ENCODE measurements at places on chromosomes 6 and 20.
A peak's percentile ranks its signal among the peaks of the same experiment; 100 is the strongest.

DNA sequence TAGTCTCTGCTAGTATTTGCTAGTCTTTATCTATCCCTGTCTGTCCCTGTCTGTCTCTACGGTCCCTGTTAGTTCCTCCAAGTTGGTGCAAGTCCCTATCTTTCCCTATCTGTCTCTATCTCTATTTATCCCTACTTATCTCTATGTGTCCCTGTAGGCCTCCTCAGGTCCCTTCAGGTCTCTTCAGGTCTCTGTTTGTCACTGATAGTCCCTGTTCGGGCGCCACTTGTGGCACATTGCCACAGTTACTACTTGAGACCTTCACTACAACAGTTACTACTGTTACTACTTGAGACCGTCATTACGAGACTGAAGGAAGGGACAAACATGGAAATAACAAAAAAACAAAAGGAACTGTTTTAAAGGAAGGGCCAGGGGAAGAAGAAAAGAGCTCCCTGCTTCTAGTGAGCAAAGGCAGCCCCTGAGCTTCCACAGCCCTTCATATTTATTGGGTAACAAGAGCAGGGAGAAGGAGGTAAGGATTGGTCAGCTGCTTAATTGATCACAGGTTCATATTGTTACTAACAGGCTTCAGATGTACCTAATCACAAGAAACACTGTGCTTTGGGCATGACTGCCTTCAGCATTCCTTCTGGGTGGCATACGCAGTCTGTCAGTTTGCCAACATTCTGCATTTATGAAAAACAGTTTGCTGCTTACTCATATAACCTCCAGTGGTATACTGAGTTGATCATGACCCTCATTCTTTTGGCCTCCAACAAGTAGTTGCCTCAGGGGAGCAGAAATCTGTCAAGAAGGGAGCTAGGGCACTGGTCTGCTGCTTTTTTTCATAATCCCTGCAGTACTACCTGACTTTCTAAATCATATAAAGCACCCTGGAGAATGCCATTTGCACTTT, 8.4 kb downstream of the EPB41L2 start:
- DNase-seq = no peak

DNA sequence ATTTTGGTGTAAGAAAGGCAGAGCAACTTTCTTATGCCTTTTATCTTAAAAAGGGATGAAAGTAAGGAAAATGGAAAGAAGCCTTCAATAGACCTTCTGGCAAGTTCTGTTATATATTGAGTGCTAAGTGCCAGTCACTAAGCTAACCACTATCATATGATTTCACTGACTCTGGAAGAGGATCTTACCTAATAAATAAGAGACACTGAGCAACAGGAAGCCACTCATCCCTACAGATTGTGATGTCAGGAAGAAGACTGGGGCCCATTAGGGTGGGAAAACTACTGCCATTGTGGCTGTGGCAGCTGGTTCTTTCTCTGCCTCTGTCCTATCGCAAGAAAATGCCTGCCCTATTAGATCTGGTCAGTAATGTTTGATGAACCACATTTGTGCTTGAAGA, 89.6 kb downstream of the AIG1 start:
- no peak for DNase-seq

GRCh38 chr6:127453845-127454619, 5.2 kb downstream of the KIAA0408 start:
- no peak for DNase-seq

- no peak for DNase-seq
These were observed 40.4 kb downstream of the KIF25 start for GRCh38 chr6:168037856-168038255.

- DNase-seq = no peak
These were observed 211.2 kb upstream of the RSPO3 start for GRCh38 chr6:126907312-126907711.

GRCh38 chr20:24821391-24821790, 127.7 kb upstream of the CST7 start:
- DNase-seq = no peak

GRCh38 chr20:61575151-61575937, 323.3 kb downstream of the CDH4 start:
- DNase-seq = no peak

DNA sequence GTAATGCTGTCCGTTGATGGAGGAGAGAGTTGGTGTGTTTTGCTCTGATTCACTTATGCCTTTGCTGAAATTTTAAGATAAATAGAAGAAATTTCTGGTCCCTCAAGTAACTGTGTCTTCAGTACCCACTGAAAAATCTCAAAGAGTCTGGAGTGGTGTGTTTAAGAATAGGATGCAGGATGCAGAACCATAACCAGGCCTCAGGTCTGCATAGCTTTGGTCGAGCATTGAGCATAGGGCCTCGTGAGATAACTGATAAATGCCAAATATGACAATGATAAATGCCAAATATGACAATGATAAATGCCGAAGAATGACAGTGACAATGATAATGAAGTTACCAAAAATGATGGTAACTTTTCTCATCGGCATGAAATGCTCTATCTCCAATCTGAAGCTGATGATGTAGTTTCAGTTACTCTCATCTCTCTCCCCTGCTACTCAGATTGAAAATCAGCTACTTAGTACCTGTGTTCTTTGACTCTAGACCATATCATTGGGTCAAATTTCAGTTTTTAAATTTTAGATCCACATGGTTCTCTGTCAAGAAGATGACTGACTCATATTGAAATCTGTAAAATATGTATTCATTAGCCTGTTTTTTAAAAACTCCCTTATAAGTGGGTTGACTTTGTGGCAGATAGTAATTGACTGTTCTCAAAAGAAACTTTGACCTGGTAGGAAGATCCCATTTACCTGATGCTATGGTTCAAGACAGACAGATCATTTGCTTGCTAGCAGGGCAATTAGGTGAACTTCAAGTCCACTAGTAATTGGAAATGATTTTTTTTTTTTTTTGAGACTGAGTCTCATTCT, 96.6 kb downstream of the SLC16A10 start:
- no peak for DNase-seq

GRCh38 chr20:51969191-51969590, 166.9 kb upstream of the SALL4 start:
- DNase-seq = no peak

- no peak for DNase-seq
These were observed 54.1 kb downstream of the CTCFL start for GRCh38 chr20:57470666-57471495.

GRCh38 chr20:62123450-62124118, 1.3 kb downstream of the LSM14B start:
- no peak for DNase-seq

- no peak for DNase-seq
These were observed 238.7 kb upstream of the RREB1 start for GRCh38 chr6:6869094-6869493.

DNA sequence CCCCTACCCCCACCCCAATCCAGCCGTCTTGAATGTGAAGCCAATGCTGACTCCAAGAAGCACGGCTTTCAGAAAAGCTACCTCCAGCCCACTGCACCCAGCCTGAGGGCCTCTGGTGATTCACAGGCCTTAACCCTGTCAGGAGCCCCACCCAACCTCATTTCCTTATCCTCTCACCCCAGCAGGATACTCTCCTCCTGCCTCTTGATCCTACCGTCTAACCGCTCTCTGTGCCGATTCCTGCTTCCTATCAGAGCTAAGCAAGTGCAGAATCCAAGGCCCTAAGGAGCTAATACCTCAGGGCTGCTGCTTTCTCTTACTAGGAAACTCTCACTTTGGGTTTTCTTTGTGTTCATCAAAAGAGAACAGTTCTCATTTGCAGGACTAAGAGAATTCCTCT, 47.2 kb downstream of the TRERF1 start:
- DNase-seq = no peak

DNA sequence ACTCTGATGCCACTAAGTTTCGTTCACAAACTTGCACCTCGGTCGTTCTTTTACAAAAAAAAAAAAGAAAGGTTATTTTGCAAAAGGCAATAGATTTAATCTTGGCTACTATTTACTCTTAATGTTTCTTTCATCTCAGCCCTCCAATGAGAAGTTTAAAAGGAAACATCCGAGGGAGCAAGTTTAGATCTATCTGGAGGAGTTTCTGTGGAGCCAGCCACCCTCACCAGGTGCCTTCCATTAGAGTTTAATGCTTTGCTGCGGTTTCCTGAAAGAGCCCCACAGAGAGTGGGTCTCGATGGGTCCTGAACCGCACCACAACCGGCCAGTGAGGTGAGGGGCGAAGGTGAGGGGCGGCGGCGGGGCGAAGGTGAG, 632 bp downstream of the PRKN start:
- DNase-seq = no peak

DNA sequence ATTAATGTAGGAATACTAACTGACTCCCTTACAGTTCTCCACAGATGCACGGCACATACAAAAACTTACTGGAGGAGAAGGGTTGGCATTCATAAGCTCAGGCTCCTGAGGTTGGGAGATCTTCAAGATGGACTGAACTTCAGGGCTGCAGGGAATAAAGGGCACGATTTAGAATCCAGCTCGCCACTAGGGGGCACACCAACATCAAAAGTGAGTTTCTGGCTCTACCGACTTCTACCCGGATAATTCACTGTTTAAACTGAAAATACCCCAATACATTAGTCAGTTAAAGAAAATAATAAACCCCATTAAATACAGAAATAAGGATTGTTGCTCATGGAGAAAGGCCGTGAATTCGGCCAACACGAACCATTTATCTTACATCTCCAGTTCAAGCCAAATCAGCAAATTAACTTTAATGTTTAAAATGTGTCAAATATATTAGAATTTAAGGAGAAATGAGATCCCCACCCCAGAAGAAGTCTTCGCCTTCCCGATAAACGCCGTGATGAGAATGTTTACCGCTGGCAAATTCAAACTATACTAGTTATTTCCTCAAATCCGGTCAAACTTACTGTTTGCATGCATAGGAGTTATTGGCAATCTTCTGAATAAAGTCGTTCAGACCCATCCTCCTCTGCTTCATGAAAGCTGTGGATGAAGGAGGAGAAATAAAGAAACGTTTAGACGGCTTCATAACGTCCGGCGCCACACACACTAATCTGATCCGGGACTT, 121.7 kb upstream of the SLC2A12 start:
- peak; percentile 86 for DNase-seq

DNA sequence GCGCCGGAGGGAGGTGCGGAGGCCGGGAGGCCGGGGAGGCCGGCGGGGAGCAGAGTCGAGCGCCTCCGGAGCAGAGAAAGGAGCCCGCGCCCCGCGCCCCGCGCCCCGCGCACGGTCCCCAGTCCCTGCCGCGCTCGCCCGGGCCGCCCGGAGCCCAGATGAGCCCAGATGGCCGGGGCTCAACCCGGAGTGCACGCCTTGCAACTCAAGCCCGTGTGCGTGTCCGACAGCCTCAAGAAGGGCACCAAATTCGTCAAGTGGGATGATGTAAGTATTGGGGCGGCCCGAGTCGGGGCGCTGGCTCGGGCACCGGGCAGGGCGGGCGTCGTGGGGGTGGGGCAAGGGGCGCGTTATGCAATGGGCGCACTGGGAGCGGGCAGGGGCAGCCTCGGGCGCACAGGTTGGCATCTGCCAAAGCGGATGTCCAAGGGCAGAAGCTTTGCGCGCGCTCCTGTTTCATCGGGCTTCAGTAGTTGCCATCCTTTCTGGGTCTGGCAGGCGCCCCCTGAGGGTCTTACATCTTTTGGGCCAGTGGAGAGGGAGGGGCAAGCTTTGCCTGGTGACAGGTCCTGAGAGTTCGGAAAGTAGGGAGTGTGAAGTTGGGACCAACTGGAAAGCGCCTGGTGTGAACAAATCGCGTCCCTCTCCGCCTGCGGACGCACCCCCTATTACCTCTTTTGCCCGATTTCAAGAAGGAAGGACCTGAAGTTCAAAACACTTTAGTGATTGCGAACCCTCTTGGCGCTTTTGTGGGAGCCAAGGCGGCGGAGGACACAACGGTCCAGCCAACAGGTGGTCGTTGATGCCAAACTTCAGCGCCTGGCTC, 631 bp downstream of the PLCB1 start:
- no peak for DNase-seq

DNA sequence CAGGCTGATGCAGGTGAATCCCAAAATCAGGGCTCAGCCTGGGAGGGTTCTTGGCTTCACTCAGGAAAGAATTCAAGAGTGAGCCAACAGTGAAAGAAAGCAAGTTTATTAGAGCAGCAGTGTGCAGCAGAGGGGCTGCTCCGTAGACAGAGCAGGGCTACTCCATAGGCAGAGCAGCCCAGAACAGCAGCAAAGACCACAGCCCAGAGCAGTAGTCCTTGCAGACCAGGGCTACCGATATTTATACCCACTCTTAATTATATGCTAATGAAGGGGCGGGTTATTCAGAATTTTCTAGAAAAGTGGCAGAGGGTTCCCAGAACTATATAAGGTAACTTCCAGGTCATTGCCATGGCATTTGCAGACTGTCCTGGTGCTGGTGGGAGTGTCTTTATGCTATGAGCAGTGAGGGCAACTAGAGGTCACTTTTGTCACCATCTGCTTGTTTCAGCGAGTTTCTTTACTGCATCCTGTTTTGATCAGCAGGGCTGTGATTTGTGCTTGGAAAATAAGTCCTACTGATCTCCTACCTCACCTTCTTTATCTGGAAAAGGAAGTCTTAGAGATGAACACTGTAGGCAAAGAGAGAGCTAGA, 39.8 kb upstream of the PTPN1 start:
- no peak for DNase-seq

DNA sequence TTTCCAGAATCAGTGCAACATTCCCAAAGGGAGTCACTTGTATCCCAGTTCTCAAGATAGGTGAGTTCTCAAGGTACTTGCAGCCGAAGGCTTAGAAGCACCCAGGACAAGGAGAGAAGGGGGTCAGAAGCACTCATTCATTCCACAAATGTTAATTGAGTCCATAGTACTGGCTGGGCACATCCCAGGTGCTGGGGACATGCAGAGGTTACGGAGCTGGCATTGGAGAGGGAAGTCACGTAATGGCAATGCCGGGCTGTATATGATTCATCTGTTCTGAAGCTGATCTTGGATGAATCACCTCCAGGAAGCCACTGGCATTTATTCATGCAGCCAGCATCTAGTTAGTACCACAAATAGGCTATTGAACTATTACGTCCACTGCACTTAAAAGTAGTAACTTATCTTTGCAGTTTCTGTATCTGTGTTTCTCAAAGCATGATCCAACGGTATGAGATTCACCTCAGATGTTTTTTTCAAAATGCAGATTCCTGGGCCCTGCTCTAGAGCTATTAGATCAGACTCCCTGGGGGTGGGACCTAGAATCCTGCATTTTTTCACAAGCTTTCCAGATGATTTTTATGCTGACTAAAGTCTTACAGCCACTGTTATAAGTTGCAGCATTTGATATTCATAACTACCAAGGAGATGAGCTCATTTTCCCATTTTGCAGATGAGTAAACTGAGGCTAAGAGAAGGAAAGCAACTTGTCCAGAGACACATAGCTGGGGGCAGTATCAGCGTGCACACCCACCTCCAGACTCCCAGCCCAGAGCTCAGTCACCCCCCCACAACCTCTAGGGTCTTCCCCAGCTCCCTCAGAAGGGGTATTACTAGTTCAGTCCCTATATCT, 44.1 kb upstream of the ID1 start:
- no peak for DNase-seq

GRCh38 chr6:127481111-127481510, 21.9 kb upstream of the KIAA0408 start:
- DNase-seq = no peak

DNA sequence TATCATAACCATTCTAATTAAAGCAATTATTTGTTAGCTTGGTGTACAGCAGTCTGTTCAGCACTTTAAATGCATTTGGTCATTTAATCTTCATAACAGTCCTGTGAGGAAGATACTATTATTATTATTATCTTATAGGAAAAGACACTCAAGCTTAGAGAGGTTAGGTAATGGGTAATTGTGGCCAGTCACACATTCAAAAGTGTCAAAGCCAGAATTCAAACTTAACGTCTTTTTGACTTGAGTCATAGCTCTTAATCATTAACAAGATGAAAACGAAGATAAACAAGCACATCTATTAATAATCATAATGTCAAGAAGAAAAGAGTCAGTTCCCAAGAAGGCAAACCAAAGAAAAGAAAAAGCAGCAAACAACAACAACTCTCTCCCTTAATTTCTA, 251.0 kb downstream of the SYNE1 start:
- no peak for DNase-seq
